ENCODE measurements at places on chromosomes 13 and 19.
A peak's percentile ranks its signal among the peaks of the same experiment; 100 is the strongest.

DNA sequence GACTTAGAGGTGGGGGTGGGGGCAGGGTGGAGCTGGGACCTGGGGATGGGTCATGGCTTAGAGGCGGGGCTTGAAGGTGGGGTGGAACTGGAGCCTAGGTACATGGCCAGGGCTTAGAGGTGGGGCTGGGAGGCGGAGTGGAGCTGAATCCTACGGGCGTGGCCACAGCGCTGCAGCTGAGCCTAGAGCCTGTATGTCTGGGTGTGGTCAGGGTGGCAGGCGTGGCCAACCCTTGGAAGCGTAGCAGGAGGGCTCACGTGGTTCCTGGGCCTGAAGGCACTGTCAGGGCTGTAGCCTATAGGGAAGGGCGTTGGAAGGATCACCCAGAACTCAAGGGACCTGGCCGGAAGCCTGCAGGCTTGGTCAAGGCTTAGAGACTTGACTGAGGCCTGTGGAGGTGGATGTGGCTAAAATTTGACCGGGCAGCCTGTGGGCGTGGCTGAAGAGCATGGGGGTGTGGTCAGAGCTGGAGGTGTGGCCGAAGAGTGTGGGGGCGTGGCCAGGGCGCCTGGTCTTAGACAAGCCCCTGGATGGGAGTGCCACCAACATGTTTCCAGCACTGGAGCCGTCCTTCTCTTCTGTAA, 24.3 kb downstream of the COLGALT1 start:
- DNase-seq, result peak; percentile 99

GRCh38 chr13:50229960-50230661, 214.9 kb downstream of the KCNRG start:
- DNase-seq, result peak; percentile 70

GRCh38 chr13:109657395-109657794, 129.0 kb downstream of the IRS2 start:
- no peak for DNase-seq

GRCh38 chr19:17376935-17377600, at the start of gene PLVAP:
Gene PLVAP (minus strand): TSS chr19:17377342. CDS start chr19:17377288, 54 bp downstream.
- no peak for DNase-seq

DNA sequence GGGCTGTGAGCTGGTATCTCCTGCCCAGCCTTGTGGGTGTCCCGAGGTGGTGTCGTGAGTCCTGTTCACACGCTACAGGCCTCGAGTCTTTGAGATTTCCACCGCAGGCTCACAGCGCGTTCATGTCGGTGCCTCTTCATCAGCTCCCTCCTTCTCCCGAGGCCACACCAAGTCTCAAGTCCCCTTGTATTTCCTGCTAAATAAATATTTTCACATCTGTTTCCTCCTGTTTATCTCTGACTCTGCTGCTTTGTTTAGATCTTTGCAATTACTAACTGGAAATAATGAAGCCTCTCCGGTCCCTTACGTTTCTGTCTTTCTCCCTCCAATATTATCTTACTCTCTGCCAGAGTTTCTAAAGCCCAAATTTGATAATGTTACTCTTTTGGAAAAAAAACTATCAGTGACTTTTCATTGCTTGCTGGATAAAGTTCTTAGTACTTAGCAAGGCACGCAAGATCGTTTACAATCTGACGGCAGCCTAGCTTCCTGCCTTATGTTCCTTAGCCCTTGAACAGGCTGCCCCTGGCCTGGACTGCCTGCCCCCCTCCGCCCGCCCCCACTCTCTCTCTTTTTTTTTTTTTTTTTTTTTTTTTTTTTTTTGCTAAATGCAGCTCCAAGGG, 130.5 kb upstream of the RNF113B start:
- no peak for DNase-seq

GRCh38 chr13:66663711-66664110, 566.4 kb downstream of the PCDH9 start:
- no peak for DNase-seq

DNA sequence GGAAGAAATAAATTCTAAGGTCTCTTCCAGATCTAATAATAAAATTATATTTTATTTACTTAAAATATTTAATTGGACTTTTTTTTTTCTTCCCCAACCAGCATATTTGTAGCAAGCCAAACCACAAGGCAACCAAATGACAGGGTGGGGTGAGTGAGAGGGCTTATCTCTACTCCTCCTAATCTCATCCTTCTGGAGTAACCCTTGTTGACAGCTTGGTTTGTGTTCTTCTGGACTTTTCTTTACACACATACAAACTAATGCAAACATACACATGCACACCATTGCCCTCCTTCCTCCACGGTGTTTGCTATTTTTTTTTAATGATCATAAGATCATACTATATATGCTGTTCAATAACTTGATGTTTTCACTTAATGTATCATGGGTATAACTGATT, 383.1 kb downstream of the DLEU7 start:
- peak; percentile 40 for DNase-seq

GRCh38 chr13:104944176-104944575, 1591.3 kb downstream of the EFNB2 start:
- DNase-seq, result no peak

DNA sequence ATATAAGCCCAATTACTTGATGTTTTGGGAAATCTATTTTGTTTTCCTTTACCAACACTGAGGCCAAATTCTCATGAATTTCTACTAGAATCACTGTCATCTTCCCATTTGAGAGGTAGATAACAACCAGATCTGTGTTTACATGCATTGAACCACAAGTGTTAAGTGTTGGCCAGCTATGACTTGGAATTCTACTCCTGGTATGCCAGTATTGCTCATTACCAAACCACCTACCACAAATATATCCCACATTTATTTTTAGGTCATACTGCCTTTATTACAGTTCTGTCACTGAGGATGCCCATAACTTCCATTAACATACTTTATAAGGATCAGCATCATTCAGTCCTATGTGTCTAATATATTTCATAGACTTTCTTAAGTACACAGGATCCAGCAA, 328.9 kb downstream of the DIAPH3 start:
- DNase-seq, result peak; percentile 67

DNA sequence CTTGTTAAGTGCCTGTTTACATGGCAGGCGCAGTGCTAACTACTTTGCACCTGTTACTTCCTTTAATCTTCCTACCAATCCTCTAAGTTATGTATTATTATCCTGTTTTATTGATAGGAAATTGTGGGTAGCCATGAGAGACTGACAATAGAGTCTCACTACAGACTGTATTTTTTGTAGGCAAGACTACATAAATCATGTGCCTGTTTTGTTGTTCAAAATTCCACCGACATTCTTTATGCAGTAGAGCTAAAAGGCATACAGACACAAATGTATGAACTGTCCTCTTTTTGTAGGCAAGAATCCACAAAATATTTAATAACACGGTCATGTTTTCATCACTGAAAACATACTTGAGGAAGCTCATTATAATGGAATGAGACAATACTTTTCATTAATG, 205.5 kb downstream of the NALCN start:
- DNase-seq, result no peak

GRCh38 chr19:39237200-39238184, 7.3 kb downstream of the IFNL3 start:
- peak; percentile 16 for DNase-seq

- no peak for DNase-seq
These were observed 9.3 kb downstream of the ZIC5 start for GRCh38 chr13:99962242-99962641.

GRCh38 chr13:94567581-94567980, 28.4 kb downstream of the TGDS start:
- DNase-seq, result no peak

GRCh38 chr13:30659980-30660379, 42.3 kb downstream of the USPL1 start:
- DNase-seq, result peak; percentile 44

- no peak for DNase-seq
These were observed 75.3 kb downstream of the RAB20 start for GRCh38 chr13:110486061-110486715.

DNA sequence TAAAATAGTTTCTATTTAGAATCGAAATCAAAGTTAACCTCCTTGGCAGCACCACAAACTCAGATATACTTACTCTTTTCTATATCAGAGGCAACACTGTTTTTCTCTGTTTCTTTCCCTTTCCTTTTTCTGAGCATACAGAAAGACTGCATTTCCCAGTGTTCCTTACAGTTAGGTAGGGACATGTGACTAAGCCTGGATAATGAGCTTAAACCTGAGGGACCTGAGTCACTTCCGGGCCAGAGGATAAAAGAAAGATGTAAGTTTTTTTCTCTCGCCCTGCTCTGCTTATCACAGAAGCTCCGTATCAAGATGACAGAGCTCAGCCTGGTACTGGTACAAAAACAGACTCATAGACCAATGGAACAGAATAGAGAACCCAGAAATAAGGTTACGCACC, 531.9 kb downstream of the KLF12 start:
- peak; percentile 9 for DNase-seq

- DNase-seq, result no peak
These were observed 50.6 kb downstream of the XPO4 start for GRCh38 chr13:20851844-20852402.

GRCh38 chr13:112802802-112803195, 113.0 kb downstream of the ATP11A start:
- DNase-seq, result no peak

GRCh38 chr19:53849237-53849676, 18.4 kb upstream of the MYADM start:
- peak; percentile 33 for DNase-seq

- DNase-seq, result no peak
These were observed 27.1 kb downstream of the RNASEH2B start for GRCh38 chr13:50936679-50937078.

- DNase-seq, result no peak
These were observed 69.6 kb downstream of the RYR1 start for GRCh38 chr19:38503077-38503410.

GRCh38 chr13:113020323-113021080, 51.5 kb downstream of the MCF2L start:
- DNase-seq, result no peak

DNA sequence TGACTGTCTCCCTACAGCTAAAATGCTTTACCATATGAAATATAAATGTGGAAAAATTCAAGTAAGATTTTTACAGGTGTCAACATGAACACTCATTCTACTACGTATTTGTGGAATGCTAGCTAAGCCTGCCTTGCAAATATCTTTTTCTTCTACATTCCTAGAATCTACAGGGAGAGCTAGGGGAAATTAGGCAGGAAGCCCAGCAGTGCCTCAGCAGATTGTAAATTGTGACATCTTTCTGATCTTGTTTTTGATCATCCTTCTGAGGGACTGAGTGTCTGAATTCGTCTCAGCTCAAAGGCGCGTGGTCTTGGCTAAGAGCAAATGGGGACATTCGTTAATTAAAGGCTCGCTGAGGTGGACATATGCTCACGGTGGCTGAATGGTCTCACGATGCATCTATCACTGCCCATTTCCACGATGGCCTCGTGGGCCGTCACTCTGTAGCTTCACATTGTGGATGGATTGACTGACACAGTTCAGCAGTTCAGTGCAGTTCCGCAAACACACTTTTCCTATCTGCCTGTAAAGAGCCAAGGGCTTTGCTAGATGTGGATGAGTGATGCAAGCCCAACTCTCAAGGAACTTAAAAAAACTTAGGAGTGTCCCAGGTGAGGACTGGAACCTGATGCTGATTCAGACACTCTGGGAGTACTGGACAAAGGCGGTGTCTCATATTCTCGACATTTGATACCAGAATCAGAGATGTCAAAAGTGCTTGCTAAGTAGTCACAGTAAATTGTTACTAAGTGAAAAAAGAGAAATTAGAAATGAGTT, 562.5 kb downstream of the EFNB2 start:
- DNase-seq, result no peak

- DNase-seq, result peak; percentile 25
These were observed 32.2 kb downstream of the F2RL3 start for GRCh38 chr19:16920816-16921529.
